Stimulated activated effector memory CD8-positive, alpha-beta T cell treated with anti-CD3 and anti-CD28 coated beads, Interleukin-12 subunit alpha, Interleukin-12 subunit beta, amount 100 ng/mL, for 72 hours (primary cell): ENCODE measurements at places on chromosomes 16 and 17.
A peak's percentile ranks its signal among the peaks of the same experiment; 100 is the strongest.

GRCh38 chr16:49342336-49343265 is 31.0 kb upstream of the C16orf78 start:
- no peak for DNase-seq

- DNase-seq: no peak
Measured at GRCh38 chr16:3687021-3687420, 30.3 kb downstream of the TRAP1 start.

- no peak for DNase-seq
Measured at GRCh38 chr16:47072158-47072557, 71.6 kb downstream of the NETO2 start.

GRCh38 chr16:2308089-2308962 is 32.2 kb downstream of the ABCA3 start:
- DNase-seq: no peak

DNA sequence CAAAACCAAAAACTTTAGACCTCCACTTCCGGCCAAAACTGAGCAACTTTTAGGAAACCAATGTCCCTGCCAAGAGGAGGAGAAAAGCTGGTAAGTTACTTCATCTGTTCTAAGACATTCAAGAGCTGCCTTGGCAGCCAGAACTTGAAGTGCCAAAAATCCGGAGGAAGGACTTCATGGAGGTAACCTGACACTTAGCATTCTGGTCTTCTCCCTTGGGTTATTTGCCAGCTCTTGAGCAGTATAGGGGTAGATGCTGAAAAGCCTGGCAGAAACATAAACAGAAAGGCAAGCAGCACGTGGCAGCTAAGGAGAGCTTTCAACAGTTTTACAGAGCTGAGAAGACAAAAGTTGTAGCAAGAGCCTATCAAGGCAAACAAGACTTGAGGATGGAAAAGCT is 53.2 kb downstream of the CDYL2 start:
- no peak for DNase-seq

DNA sequence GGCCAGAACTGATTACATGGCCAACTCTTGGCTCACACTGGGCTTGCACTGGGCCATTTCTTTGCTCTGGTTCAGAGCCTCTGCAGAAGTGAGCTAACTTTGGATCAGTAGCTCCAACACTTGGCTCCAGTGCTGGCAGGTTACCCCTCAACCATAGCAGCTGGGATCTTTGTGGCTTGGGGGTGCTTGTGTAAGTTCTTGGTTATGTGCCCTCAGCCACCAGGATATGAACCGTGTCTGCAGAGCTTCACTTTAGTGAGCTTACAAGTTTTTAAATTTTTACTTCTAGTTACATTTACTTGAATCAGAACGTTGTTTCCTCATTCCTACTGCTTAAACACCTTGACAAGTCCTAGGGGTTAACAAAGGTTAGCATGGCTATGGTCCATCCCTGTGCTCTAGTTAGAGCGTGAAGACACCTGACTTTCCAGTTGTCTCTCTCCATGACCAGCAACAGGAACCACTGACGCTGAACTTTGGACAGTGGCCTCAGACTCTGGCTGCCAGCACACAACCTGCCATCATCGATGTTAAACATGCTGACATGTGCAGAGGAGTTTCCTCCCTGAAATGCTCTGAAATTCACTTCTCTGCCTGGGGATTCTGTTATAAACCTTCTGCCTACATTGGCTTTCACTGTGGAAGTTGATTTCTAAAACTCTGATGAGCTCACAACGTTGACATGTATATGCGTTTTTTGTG is 4.1 kb downstream of the PDF start:
- no peak for DNase-seq

DNA sequence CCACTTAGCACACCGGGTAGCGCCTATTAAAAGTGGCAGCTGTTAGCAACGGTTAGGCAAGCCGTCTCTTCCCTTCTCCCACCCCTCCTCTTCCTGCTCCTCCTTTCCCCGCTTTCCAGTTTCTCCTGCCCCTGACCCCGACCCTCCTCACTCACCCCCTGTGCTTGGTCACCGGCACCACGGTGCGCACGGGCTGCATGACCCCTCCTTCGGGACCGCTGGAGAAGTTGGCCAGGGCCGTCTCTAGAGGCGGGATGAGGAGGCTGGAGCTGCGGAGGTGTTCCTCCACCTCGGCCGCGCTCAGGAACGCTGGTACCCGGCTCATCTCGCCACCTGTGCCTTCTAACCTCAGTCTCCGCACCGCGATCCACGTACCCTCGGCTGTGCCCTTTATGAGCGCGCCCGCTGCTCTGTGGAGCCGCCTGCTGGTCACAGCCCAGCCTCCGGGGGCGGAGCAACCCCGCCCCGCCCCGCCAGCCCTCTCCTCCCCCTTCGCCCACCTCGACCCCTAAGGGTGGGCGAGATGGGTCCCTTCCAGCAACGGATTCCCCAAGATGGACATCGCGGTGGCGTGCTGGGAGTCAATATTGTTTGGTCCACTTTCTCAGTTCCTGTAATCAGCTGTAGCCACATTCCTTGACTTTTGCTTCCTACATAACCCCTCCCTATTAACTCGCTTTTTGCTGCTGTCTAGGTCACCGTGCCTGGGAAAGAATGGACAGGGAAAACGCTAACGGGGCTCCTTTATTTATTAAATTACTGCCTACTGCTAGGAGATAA is at the start of gene CRYM:
TSS of gene CRYM (minus strand) at position 364 of the 780 bp plus-strand sequence. CDS start at position 325, 39 bp downstream.
- peak; percentile 65 for DNase-seq

- no peak for DNase-seq
Measured at GRCh38 chr16:57537194-57537505, 779 bp upstream of the CCDC102A start.

GRCh38 chr17:6787081-6787693 is 11.2 kb downstream of the FBXO39 start:
- no peak for DNase-seq
